ENCODE measurements at places on chromosomes 3 and 15.

DNA sequence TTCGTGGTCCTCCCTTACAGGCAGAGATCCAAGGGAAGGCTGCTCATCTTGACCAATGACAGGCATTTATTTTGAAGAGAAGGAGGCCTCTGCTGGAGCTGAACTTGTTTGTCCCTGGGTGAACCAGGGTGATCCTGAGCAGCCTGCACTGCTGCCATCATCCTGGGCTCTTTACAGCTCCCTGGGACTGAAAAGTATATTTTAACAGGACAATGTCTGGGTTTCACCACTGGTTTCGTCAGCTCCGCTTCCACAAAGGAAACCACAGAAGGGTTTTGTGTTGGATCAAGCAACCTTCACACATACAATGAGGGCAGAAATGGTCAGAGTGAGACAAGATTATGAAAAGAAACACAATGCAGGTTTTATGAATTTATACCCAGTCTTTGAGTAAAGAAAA is 400.7 kb upstream of the TPM1 start:
- no peak for DNase-seq

DNA sequence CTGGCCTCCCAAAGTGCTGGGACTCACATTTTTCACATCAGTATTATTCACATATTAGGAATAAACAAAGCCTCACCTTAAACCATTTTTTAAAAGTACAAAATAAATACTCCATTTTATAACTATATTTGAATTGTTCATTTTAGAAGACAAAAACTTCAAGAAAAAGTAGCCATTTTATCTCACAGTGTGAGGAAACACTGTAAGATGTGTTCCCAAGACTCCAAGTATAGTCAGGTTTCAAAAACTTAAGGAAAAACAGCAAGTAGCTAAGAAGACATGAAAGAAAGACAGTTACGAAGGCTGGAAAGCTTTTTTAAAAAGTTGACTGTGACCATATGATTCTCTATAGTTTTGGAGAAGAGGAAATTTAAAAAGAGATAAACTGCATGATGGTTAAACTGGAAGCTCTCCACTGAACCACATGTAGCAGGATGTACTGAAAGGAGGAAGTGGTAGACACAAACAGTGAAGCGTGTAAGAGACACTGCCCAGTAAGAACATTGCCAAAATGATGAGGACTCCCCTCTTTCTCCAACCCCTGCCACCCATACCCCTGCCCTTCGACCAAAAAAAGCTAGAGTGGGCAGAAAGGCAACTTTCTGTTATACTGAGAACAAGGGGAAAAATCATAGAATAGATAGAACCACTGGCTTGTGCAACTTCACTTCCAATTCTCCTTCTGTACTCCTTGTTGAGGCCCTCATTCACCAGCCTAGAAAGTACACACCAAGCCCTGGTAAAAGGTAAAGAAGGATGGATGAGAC is 6.2 kb upstream of the TMF1 start:
- no peak for DNase-seq

- no peak for DNase-seq
Measured at GRCh38 chr3:170322566-170323269, 34.8 kb upstream of the SKIL start.

DNA sequence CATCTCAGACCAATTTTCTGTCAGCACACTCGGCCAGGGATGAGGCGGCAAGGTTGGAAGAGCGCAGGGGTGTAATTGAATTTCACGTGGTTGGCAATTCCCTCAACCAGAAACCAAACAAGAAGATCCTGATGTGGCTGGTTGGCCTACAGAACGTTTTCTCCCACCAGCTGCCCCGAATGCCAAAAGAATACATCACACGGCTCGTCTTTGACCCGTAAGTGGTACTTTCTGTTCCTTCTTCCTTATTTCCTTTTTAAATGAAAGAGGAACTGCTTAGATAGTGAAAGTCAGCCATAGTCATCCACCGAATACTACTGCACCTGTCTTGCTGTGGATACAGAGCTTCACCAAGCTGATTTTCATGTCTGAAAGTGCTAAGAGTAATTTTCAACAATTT is 60.1 kb downstream of the SGO1 start:
- no peak for DNase-seq

GRCh38 chr15:40650479-40650878 is 44.5 kb upstream of the RAD51 start:
- no peak for DNase-seq

GRCh38 chr3:195879416-195880036 is 28.8 kb downstream of the TNK2 start:
- DNase-seq, result no peak

DNA sequence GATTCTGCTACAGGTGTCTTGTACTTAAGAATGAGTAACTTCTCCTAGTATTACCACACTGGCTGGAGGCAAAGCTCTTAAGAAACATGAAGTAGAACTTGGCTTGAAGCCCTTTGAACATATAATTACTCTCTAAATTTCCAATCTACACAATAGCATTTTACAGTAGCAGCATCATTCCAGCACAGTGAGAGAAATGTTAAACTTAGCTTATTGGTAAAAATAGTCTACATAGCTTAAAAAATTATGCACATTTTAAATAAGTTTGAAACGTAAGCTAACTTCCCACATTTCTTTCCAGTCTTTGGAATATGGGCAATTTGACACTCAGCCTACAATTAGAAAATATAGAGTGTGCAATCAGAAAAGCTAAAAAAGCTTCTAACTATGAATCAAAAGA is 32.8 kb upstream of the TOP2B start:
- no peak for DNase-seq

- DNase-seq, result no peak
Measured at GRCh38 chr3:25872200-25872877, 82.4 kb downstream of the OXSM start.

DNA sequence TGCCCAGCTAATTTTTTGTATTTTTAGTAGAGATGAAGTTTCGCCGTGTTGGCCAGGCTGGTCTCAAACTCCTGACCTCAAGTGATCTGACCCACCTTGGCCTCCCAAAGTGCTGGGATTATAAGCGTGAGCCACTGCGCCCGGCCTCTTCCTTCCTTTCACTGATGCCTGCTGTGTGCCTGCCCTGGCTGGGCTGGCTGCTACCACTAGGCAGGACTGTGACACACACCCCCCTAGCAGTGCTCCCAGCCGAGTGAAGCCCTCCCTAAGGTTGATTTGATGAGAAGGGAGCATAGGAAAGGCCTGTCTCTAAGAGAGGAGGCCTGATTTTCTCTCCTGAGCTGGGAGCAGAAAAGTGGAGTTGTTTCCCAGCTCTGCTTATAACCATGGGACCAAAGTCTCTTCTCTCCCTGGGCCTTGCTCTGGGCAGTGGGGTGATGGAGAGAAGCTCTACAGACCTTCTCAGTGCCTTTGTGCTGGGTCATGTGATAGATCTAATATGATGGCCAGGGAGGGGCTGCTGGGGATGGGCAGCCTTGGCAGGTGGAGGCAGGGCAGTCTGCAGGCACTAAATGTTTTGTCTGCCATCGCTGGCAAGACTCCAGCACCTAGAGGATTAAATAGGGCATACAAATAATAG is 20.1 kb upstream of the SFMBT1 start:
- no peak for DNase-seq

All from thymus (tissue), 14 donors.